ENCODE measurements at places on chromosomes 11 and 22.

DNA sequence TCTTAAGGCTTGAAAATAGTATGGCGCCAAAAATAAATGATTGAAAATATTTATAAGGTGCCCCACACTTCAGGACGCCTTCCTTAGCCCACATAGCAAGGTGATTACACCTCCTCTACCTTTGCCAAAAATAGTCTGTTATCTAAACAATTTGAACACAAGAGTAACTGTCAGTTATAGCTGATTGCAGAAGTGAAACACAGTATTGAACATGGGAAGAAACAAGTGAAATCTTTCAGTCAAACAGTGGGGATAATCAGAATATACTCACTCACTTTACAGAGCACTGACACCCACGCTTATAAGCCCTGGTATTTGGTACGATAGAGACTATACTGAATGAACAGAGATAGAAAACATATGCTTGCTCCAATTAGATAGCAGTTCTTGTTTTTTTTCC is 203.1 kb downstream of the RAB38 start:
- DNase-seq: no peak

GRCh38 chr11:89667001-89667400 is 43.1 kb upstream of the TRIM77 start:
- DNase-seq: no peak

GRCh38 chr22:47407461-47408025 is 645.1 kb downstream of the TBC1D22A start:
- DNase-seq: no peak

GRCh38 chr11:119727523-119728151 is 1.4 kb downstream of the NECTIN1 start:
- peak; percentile 33 for DNase-seq

GRCh38 chr11:117610901-117611300 is 186.1 kb downstream of the DSCAML1 start:
- no peak for DNase-seq

GRCh38 chr11:64419818-64420485 is 61.0 kb downstream of the RPS6KA4 start:
- peak; percentile 68 for DNase-seq

- peak; percentile 90 for DNase-seq
These were observed at the start of gene RRAS2 for GRCh38 chr11:14358729-14359439. TSS of gene RRAS2 (minus strand) at chr11:14359183. CDS start at chr11:14358870, 313 bp downstream.

GRCh38 chr11:46278387-46279125 is 1.1 kb downstream of the CREB3L1 start:
- no peak for DNase-seq

- DNase-seq: no peak
These were observed 921 bp upstream of the NUCB2 start for GRCh38 chr11:17275400-17276235.

- no peak for DNase-seq
These were observed 8.6 kb upstream of the ARAP1 start for GRCh38 chr11:72760539-72761405.

- DNase-seq: peak; percentile 84
These were observed 61.0 kb upstream of the PLET1 start for GRCh38 chr11:112321501-112322172.

- DNase-seq: no peak
These were observed 14.5 kb upstream of the CAPRIN1 start for GRCh38 chr11:34037016-34037415.

DNA sequence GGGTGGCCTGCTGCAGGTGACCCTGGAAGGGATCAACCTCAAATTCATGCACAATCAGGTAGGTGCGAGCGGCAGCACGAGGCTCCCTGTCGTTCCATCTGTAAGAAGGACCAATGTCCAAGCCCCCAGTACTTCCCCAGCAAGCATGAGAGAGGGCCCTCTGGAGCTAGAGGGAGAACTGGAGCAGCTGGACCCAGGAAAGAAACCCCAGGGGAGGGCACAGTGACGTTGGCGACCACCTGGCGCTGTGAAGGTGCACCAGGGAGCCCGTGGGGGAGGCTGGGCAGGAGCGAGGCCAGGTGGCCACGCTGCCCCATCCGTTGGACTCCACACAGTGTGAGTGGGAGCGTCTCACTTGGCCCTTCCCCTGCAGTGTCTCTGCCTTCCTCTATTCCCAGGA is 28.0 kb downstream of the MYBPC3 start:
- DNase-seq: no peak

- DNase-seq: peak; percentile 44
These were observed 107.8 kb downstream of the KIRREL3 start for GRCh38 chr11:126892756-126893155.

GRCh38 chr11:34214961-34215805 is 109.8 kb downstream of the NAT10 start:
- no peak for DNase-seq

- peak; percentile 44 for DNase-seq
These were observed 42.3 kb downstream of the IGF2 start for GRCh38 chr11:2096919-2097301.

DNA sequence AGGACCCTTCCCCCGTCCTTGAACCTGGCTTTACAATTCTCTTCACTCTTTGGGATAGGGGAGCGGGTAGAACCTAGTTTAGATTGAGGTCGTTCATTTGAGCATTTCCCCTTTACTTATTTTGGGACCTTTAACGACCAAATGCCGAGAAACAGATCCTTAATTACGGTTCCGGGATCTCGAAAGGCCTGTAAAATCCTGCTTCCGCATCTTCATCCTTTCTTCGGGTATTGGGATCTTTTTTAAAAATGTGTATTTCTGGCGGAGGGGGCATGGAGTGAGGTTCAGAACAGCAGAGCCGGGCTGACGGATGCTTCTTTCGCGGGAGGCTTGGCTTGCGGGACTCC is 395 bp upstream of the HIPK3 start:
- DNase-seq: no peak

DNA sequence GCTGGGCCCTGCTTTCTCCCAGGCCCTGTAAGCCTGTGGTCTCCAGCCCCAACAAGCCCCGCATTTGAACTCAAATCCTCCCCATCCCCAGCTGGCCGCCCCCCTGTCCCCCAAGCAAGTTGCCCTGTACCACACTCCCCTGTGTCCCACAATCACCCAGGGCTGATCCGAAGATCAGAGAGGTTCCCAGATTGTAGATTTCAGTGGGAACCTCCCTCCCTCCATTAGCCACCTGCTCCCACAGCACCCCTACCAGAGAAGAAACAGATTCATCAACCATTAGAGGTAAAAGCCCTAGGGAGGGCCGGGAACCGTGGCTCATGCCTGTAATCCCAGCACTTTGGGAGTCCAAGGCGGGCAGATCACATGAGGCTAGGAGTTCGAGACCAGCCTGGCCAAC is 107.5 kb downstream of the FEZ1 start:
- no peak for DNase-seq

DNA sequence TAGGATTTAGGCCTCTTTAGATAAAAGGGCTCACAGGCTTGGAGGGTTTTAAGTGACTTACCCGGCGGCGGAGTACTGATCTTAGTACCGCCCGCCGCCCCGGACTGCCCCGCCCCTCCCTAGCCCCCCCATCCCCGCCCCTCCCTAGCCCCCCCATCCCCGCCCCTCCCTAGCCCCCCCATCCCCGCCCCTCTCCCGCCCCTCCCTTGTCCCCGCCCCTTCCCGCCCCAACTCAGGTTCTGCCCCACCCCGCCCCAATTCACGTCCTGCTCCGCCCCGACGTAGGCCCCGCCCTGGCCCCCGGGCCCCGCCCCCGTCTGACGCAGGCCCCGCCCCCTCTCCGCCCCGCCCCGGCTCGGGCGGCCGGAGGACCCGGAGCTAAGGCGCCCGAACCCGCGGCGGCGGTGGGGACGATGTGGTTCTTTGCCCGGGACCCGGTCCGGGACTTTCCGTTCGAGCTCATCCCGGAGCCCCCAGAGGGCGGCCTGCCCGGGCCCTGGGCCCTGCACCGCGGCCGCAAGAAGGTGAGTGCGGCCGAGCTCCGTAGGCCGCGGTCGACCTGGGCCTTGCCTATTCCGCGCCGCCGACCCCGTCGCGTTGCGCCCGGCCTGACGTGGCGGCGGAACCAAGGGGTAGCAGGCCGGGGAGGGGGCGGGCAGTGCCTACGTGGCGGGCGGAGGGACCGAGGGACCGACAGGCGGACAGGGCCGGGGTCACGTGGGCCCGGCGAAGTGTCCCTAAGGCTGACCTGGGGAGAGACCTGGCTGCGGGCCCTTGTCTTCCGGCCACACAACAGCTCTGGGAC is at the start of gene SCYL1:
Gene SCYL1, plus strand, starts transcription at position 343 of the 805 bp plus-strand sequence. Its CDS starts 71 bp downstream, at position 414.
- peak; percentile 80 for DNase-seq

- no peak for DNase-seq
These were observed 3.1 kb downstream of the CYB561A3 start for GRCh38 chr11:61358566-61358965.

GRCh38 chr11:115736146-115736545 is 231.9 kb upstream of the CADM1 start:
- no peak for DNase-seq

DNA sequence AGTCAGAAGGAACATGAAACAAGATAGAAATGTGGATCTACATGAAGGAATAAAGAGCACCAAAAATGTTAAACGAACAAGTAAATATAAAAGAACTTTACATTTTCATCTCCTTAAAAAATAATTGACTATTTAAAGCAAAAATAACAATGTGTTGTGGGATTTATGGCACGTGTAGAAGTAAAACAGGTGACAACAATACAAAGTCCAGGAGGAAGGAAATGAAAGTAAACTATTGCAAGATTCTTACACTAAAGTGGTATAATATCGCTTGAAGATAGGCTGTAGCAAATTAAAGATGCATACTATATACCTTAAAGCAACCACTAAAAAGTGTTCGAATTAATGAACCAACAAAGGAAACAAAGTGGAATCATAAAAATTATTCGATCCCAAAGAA is 5.5 kb downstream of the VPS37C start:
- DNase-seq: no peak

DNA sequence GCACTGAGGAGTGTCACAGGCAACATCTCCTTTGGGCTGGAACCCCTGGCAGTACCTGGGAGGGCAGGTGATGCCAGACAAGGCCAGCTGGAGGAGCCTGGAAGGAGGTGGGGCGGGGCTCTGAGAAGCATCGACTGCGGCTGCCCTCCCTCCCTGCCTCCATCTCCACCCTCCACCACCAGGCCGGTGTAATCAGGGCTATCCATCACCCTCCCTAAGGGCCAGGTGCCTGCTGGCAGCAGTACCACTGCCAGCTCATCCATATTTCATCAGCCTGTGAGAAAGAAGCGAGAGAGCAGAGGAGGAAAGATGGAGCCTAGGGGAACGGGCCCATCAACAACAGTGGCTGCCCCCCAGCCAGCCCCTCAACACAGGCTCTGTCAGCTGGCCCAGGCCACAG is 51.4 kb upstream of the RASD2 start:
- no peak for DNase-seq

- no peak for DNase-seq
These were observed 451.0 kb upstream of the DDI1 start for GRCh38 chr11:103585401-103585800.

DNA sequence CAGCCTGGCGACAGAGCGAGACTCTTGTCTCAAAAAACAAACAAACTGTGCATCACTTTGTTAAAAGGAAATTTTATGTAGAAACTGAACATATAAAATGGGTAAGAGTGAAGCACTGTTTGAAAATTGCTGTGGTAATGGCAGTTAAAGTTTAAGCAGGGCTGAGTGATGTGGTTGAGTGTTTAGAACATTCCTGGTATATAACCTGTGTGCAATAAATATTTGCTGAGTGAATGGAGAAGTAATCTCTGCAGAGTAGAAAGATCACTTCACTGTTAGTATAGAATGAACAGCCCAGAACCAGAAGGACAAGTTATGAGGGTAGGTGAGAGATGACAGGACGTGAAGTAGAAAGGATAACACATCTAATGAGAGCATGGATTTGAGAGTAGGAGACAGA is 27.3 kb downstream of the CECR2 start:
- DNase-seq: no peak

- peak; percentile 30 for DNase-seq
These were observed 217.4 kb downstream of the SBF2 start for GRCh38 chr11:10076458-10077141.

GRCh38 chr22:50314081-50314454 is 6.6 kb upstream of the PLXNB2 start:
- DNase-seq: no peak

DNA sequence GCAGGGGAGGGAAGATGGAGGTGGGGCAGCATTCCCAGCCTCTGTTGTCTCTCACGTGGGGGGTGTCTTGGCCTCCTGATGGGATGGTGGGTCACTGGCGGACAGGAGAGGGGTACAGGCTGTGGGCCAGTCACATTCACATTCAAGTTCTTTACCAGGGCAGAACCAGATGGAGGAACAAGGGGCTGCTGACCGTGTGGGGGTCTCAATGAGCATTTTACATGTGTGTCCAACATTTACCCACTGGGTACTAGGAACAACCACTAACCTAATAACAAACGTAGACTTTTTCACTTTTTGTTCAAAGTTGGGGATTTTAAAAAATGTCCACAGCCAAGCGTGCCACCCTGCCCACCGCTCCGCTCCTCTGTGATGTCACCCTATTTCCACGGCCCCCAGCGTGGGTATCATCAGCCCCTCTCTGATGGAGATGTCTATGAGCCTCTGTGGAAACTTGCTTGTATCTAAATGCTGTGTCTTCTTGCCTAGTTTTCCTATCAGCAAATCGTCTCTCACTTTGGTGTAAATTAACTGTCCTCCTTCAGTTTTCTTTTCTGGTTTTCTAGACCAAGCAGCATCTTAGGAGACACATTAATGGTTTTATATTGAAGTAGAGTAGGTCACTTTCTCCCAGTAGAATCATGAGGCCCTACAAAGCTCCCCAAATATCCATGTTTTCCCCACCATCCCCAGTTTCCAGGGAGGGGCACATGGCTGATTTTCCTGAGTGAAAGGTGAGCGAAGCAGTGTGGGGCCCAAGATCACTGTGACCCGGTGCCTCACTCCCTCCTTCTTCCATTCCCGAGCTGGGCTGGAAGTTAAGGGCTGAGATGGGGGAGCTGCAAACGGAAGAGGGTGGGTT is 936.7 kb downstream of the BRD1 start:
- DNase-seq: no peak

- DNase-seq: no peak
These were observed 6.9 kb downstream of the FEZ1 start for GRCh38 chr11:125489166-125489565.

DNA sequence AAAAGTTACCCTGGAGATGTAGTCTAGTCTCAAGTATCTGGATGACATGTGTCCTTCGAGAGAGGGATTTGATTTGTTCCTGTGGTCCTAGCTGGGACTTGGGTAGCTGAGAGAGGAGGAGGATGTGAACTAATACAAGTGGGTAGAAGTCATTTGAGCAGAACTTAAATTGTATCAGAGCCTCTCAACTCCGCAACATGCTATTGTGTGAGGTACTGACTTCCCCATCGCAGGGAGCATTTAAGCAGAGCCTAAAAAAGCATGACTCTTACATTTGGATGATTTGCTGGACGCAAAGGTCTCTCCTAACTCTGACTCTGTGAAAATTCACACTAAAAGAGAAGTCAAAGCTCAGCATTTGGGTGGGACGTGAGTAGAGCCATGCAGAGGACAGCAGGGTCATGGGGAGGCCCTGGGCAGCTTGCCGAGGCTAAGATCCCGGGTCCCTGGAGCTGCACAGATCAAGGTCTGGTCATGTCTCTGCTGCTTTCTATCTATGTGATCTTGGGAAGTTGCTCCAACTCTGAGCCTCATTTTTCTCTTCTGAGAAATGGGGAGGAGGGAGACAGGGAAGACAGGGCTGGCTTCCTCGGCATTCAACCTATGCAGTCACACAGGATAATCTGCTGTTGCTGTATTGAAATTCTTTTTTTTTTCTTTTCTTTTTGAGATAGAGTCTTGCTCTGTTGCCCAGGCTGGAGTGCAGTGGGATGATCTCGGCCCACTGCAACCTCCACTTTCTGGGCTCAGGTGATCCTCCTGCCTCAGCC is 44.9 kb downstream of the CD82 start:
- DNase-seq: no peak
